ENCODE measurements at places on chromosomes 5 and 9.

DNA sequence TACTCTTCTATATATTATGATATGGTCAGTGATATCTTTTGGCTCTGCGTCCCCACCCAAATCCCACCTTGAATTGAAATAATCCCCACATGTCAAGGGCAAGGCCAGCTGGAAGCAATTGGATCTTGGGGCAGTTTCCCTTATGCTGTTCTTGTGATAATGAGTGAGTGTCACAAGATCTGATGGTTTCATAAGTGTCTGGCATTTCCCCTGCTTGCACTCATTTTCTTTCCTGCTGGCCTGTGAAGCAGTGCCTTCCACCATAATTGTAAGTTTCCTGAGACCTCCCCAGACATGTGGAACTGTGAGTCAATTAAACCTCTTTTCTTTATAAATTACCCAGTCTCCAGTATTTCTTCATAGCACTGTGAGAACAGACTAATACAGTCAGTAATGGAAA lies 45.0 kb upstream of the TNC start:
- no peak for DNase-seq

GRCh38 chr5:39102684-39103155 lies 28.5 kb upstream of the RICTOR start:
- DNase-seq, result no peak

DNA sequence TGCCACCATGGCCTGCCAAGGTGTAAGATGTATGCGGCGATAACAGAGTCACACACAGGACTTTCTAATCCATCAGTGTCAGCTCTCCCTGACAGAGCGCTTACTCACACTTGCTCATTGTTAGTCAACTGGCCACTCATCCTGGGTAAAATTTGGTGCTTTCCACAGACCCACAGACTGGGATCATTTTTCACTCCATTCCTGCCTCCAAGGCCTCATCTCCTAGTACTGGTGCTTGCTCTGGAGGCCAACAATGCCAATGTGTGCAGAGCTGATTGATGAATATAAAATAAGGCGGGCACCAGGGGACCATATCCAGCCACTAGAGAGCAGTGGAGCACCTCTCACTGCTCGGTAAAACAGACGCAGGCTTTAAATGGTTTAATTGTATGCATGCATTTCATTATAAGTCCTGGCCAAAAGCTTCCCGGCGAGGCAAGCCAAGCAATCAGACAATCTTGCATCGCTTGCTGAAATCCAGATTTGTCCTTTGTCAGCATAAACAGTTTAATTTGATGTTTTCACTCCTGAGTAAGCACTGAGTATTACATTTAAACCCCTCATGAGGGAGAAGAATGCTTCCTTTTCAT lies 22.3 kb downstream of the PSMB7 start:
- DNase-seq, result no peak

DNA sequence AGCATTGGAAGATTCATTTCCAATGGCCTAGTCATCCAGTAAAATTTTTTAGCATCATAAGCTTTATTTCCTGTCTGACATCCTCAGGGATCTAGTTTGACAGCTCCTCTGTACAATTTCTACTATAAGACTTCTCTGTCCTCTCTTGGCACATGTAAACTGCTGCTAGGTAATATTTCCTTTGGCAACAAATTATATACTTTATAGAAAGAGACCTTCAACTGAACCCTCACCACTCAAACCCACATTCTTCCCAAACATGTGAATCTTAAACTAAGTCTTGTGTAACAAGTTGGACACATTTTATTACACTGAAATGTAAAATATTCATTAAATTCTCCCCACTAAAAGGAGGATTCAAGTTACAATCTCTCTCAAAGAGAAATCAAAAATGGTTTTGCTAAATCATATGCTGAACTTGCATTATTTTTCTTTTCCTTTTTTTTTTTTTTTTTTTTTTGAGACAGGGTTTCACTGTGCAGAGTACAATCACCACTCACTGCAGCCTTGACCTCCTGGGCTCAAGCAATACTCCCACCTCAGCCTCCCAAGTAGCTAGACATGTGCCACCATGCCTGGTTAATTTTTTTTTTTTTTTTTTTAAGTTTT lies 36.9 kb downstream of the SCAI start:
- no peak for DNase-seq

DNA sequence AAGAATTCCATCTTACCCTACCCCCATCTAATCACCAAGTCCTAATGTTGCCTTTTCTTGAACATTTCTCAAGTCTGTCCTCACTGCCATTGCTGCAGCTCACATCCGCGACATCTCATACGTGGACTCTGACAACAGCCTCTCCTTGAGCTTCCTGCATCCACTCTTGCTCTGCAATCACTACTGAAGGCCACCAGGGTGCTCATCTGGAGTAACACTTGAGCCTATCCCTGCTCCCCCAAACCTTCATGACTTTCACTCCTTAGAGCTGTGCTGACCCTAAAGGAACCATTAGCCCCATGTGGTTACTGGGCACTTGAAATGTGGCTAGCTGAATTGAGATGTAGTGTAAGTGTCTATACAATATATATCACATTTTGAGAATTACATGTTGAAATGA lies 46.4 kb upstream of the CTXN3 start:
- no peak for DNase-seq

DNA sequence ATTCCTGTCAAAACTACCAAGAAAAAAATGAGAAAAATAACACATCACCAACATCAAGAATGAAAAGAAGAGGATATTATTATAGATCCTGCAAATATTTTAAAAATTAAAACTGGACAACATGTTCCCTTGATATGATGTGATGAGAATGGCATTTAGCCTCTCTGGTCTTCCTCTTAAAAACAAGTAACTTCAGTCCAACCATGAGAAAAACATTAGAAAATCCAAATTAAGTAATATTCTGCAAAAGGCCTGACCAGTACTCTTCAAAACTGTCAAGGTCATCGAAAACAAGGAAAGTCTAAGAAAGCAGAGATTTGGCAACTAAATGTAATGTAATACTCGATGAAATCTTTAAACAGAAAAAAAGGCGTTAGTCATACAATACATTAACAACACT lies 167.1 kb upstream of the SNX2 start:
- DNase-seq, result no peak

DNA sequence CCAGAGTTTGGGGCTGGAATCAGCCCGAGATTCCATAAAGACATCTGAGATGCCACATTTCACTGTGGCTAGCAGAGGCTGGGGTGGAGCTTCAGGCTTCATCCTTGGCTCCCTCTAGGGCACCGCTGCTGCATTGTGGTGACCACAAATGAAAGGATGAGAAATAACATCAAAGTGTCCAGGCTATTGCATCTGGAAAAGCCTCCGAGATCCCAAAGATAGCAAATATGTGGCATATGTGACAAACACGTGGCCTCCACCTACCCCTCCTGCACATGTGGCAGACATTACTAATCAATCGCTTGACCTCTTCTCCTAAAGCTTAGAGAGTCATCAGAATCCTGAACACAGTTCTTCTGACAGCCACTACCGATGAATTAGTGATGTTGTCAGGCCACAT lies 4.5 kb downstream of the SPARC start:
- DNase-seq, result no peak

DNA sequence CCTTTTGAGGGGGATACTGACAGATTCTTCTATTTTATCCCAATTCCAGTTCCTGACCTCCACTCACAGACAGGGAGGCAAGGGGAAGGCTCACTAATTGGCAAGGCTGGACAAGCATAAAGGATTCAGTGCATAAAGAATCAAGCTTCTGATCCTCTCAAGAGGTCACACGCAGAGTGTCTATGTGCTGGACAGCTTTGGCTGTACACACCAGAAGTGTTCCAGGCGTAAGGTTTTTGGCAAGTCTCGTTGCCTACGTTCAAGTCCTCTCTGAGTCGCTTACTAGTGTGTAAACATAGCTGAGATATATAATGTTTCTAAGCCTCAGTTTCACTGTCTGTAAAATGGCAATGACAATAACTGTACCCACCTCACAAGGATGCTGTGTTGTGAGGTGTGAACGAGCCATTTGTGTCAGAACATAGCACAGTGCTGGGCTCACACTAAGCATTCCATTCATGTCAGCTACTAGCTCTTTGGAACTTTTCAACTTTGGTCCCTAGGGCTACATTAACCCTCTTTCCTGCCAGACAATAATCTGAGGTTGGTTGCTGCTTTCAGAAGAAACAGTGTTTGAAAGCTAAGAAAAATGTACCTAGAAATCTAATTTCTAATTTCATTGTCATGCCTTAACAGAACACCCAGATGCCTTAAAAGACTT lies 52.1 kb downstream of the PALM2AKAP2 start:
- DNase-seq, result no peak

DNA sequence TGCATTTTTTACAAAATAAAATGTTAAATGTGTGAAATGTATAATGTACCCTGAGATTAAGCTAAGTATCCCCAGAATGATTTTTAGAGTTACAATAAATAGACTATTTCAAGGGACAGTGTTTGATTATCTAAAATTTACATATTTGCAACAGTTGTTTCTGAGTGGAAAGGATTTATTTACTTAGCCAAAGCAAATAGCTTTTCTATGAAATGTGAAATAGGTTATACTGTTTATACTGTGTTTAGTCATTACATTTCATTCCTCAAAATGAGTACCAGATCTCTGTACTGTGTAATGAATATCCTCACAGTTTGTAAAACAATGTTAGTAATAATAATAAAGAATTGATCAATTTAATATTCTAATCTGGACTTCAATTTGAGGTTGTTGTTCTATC lies 1019.0 kb downstream of the NR2F1-AS1 start:
- DNase-seq, result no peak

DNA sequence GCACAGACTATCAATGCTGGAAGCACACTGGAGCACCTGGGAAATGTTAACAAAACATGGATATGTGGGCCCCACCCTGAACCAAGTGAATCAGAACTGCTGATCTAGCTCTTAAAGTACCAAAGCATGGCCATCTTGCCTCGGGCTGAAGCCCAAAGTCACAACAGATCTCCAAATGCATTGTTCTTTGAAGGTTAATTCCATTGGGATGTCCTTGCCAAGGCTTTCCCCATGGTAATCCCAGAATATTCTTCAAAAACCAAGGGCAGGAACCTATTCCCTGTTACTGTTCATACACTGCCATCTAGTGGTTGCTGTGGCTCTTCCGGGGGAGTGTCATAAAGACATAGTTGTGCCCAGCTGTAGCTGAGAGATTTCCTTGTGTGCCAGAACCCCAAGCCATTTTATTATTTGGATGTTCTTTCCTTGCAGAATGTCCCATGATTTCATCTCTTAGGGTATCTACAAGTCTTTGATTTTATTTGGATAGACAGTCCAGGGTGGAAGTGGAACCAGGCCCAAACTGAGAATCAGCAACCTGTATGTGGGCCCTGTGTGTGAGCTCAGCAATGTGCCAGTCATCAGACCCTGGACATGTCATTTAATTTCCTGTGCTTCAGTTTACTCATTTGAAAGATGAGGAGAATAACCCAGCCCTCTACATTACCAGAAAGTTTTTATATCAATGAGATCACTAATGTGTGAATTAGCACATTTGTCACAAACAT lies 290.0 kb downstream of the ACTL7B start:
- no peak for DNase-seq
